ENCODE measurements at places on chromosomes 13 and 19. TPM values are rescaled to one million over a fixed set of nuclear protein-coding genes. Genes with fewer than 3 reads are reported as not detected.

FGF14 gene
- not detected for total RNA-seq

IGFL3 gene
- total RNA-seq: not detected

PABPC3 gene
- 0.28 TPM for total RNA-seq

FOSB gene
- total RNA-seq: 14.9 TPM

SYCN gene
- not detected for total RNA-seq

HIPK4 gene
- total RNA-seq: not detected

GRCh38 chr13:95564733-95565291 lies 12.3 kb downstream of the CLDN10 start:
- H3K4me3 ChIP-seq: no peak overlapping the region
- H3K27me3 ChIP-seq: no peaks in the 10 kb centered on the region
- H3K36me3 ChIP-seq: no peaks in the 10 kb centered on the region
- no peaks in the 10 kb centered on the region for H3K4me1 ChIP-seq
- DNase-seq: no peak

DNA sequence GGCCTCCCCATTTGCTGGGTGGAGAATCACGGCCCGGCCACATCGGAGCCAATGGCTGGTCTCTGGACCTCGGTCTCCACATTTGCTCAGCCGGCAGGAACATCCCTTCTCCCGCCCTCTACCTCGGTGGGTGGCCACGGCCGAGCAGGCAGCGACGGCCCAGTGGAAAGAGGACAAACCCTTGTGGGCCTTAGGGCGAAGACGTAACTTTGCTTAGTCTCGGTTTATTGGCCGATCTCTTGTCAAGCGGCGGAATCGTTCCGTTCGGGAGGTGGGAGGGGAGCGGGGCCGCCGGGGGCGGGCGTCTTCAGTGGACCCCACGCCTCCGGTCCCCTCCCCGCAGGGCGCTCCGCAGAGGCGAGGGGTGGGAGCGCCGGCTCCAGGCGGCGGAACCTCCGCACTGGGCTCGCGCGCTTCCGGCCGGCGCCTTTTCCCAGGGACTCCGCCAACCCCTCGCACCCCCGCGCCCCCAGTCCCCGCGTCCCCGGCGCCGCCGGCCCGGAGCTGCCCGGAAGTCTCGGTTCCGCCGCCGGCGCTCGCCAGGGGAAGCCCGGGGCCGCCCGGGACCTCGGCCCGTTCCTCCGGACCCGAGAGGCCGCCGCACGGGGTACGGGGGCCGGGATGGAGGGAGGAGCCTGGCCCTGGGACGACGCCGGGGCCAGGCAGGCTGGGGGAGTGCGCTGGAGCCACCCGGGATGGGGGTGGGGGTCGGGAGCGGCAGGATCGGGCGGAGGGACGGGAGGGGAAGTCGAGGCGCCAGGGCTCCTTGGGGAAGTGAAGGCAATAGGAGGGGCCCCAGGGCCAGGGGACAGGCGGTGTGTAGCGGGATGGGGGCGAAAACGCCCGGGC lies at the start of gene ZNF580:
TSS of gene ZNF580 (plus strand) at position 426 of the 849 bp plus-strand sequence. CDS start 1,507 bp downstream, outside the sequence.
- no peaks in the 10 kb centered on the region for H3K36me3 ChIP-seq
- peaks cover 5% of the 10 kb centered on the region for H3K4me1 ChIP-seq
- no peaks in the 10 kb centered on the region for H3K27me3 ChIP-seq
- peak; percentile 76 for DNase-seq
- H3K27ac ChIP-seq: peak within 1 kb of the TSS; percentile 84

GRCh38 chr13:31963631-31964030 lies 67.9 kb upstream of the FRY start:
- no peaks in the 10 kb centered on the region for H3K4me1 ChIP-seq
- H3K36me3 ChIP-seq: no peaks in the 10 kb centered on the region
- H3K4me3 ChIP-seq: no peak overlapping the region
- H3K27ac ChIP-seq: no peak overlapping the region

GRCh38 chr19:4744451-4745174 lies 21.0 kb upstream of the DPP9 start:
- no peaks in the 10 kb centered on the region for H3K36me3 ChIP-seq
- no peak overlapping the region for H3K27ac ChIP-seq
- no peak for DNase-seq
- H3K4me3 ChIP-seq: no peak overlapping the region
- no peaks in the 10 kb centered on the region for H3K4me1 ChIP-seq
- no peaks in the 10 kb centered on the region for H3K27me3 ChIP-seq

DNA sequence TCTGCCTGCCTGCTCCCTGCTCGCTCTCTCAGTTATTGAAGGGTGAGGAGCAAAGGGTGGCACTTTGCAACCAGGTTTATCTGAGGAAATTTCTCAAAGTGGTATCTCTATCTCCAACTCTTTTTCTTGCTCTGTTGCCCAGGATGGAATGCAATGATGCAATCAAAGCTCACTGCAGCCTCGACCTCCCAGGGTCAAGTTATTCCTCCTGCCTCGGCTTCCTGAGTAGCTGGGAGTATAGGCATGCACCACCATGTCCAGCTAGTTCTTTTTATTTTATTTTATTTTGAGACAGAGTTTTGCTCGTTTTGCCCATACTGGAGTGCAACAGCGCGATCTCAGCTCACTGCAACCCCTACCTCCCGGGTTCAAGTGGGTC lies 4.9 kb downstream of the ACTMAP start:
- peaks cover 2% of the 10 kb centered on the region for H3K36me3 ChIP-seq
- H3K27ac ChIP-seq: no peak overlapping the region
- DNase-seq: no peak

Data from Peyer's patch (tissue), 4 donors.